SK-N-SH (cell line): ENCODE measurements at places on chromosomes 12 and 14. TPM values are rescaled to one million over a fixed set of nuclear protein-coding genes. Genes with fewer than 3 reads are reported as not detected.

- peak; percentile 64 for DNase-seq
Measured at GRCh38 chr12:112810235-112810917, 18.8 kb downstream of the RPH3A start.

GRCh38 chr14:62289471-62289870 lies 527.3 kb downstream of the SNAPC1 start:
- DNase-seq = no peak

GRCh38 chr14:22597265-22597664 lies 835 bp upstream of the ABHD4 start:
- no peak for DNase-seq

Gene SDS
- polyA plus RNA-seq = 0.08 and 0.10 TPM in 2 replicates

Gene MYO1H
- polyA plus RNA-seq = not detected in 2 replicates

- no peak for DNase-seq
Measured at GRCh38 chr12:66572845-66573244, 106.0 kb downstream of the GRIP1 start.

GRCh38 chr12:123982269-123982668 lies 9.3 kb downstream of the ZNF664 start:
- no peak for DNase-seq

DNA sequence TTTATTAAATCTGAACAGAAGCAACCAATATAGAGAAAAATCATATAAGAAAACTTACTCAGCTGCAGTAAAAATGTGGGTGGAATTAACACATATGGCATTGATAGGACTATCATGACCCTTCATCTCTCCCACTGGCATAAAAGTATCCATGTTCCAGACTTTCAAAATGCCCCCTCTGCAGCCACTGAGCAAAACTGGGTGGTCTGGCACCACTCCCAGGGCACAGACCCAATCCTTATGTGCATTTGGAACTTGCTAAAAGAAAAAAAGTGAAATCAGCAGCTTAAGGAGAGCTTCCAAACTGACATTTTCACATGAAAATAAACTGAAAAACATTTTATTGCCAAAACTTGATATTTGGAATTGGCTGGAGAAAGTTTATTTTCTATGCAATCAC lies 141.5 kb downstream of the KIF21A start:
- DNase-seq = peak; percentile 38

Gene FSCB
- polyA plus RNA-seq = not detected in 2 replicates

GRCh38 chr12:95607642-95608041 lies 56.4 kb upstream of the USP44 start:
- DNase-seq = no peak

Gene GPD1
- 0.07 and 0.26 TPM in 2 replicates for polyA plus RNA-seq

DNA sequence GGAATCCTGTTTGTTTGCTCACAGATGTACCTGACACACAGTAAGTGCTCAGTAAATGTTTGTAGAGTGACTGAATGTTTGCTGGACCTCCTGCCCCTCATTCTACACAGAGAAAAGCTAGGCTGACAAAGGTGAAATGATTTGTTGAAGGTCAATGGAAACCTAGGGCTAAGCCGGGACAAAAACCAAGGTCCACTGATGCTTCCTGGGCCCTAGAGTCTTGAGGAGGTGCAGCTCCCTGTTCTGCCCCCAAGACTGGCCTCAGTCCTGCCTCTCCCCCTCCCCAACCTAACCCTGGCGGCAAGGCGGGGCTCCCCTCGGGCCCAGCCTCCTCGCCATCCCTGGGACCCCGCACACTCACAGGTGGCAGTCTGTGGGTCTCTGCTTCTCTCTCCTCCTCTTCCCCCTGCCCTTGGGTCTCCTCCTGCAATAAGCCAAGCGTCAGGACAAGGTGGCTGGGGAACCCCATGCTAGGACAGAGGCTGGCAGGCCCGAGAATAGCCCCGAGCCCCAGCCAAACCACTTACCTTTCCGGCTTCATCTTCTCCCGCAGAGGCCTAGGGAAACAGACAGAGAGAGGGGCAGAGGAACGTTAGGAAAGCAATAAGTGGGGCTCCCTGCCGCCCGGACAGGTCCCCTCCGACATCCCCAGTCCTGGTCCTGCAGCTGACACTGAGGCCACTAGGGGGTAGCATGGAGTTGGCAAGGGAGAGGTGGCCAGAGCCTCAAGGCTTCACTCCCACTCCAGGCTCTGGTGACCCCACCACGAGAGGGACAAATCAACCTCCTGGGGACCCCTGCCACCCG lies 9.3 kb downstream of the PGF start:
- peak; percentile 95 for DNase-seq

Gene GALNT6
- polyA plus RNA-seq = 0.47 and 0.74 TPM in 2 replicates

- DNase-seq = no peak
Measured at GRCh38 chr12:116071555-116072230, 205.8 kb downstream of the MED13L start.

- no peak for DNase-seq
Measured at GRCh38 chr14:102450206-102451063, 59.1 kb downstream of the ANKRD9 start.

DNA sequence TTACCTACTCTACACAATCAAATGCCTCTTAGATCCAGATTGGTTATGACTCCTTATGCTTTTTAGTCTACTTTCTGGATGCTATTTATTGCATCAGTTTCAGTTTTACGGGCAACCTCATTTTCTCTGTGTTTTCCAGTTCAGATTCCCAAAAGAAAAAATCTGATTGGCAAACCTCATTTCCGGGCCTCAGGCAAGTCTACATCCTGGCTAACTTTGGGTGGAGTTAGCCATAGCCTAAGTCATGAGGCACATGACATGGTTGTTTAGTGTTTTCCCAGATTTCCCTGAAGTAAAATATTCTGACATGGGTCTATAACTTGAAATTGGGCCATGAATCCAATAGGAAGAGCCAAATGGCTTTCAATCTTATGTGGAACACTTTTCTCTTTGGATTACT lies 339.7 kb downstream of the NUAK1 start:
- DNase-seq = no peak

Gene CSRP2
- 87.6 and 98.2 TPM in 2 replicates for polyA plus RNA-seq

GRCh38 chr14:24258119-24258518 lies 4.9 kb downstream of the TGM1 start:
- no peak for DNase-seq

Gene CLEC14A
- 0.02 TPM in 1 of 2 replicates, not detected in the other for polyA plus RNA-seq

DNA sequence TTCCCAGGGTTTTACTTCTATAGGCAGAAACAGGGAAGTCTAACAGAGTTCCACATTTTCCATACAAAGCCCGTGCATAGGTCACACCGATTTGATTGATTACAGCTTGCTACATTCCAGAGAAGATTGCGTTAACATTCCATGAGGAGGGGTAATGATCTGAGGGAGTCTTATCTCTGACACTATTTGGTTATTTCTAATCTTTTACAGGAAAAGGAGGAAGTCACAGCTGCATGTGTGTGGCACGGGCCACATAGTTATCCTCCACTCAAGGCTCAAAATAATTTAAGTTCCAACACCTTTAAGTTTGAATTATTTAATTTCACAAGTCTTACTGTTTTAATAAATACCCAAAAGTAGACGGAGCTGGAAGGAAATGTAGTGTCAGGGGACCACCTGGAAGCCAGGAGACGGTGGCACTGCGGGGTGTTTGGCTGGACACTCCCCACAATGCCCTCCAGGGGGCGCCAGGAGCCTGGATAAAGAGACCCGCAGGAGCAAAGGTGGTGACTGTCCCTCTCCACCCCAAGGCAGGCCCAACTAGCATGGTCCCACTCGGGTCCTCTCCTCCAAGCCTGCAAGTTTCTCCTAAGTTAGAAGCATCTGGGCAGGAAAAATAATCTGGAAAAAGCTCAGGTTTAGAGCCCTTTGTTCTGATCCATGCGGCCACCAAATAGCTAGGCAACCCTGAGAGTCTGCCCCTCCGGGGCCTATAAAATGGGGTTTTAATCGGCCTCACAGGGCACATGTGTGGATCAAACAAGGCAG lies 20.2 kb downstream of the KRT8 start:
- peak; percentile 86 for DNase-seq

Gene MORN3
- polyA plus RNA-seq = 2.4 and 2.7 TPM in 2 replicates

- DNase-seq = no peak
Measured at GRCh38 chr14:100824901-100825712, 811 bp upstream of the MEG3 start.

GRCh38 chr12:9149372-9149771 lies 33.7 kb upstream of the A2M start:
- no peak for DNase-seq

Gene LRCOL1
- polyA plus RNA-seq = 0.44 and 1.1 TPM in 2 replicates

- DNase-seq = no peak
Measured at GRCh38 chr14:72753879-72754400, 140.0 kb downstream of the DPF3 start.
